BE2C (cell line): ENCODE measurements at places on chromosomes 4 and X.

DNA sequence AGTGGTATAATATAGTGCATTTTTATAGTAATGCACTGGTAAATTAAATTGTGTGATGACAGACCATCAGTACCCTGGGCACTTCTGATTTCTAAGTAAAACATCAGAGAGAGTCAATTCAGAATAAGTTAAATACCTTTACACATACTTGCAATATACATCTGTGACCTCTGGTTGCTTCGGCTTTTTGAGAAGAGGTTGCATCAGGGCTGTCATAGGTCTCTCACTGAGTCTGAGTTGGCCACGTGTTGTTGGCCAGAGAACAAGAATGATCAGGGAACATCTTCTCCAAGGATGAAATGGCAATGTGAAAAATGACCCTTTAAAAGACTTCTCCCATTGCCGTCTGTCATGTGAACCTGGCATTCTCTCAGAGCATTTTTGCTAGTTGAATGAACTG is 36.9 kb upstream of the PUDP start:
- DNase-seq, result no peak

DNA sequence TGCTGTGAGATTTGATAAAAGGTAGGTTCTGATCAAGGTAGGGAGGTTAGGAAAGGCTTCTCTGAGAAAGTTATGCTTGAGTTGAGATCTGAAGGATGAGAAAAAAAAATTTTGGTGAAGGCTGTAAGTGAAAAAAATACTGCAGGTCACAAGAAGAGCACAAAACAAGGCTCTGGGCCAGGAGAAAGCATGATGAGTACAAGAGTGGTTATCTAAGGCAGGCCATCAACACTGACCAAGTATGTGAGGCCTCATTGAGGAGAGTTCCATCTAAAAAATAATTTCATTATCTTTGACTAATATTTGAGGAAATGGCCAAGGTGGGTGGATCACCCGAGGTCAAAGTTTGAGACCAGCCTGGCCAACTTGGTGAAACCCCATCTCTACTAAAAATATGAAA is 71.6 kb upstream of the SLC4A4 start:
- DNase-seq, result no peak

DNA sequence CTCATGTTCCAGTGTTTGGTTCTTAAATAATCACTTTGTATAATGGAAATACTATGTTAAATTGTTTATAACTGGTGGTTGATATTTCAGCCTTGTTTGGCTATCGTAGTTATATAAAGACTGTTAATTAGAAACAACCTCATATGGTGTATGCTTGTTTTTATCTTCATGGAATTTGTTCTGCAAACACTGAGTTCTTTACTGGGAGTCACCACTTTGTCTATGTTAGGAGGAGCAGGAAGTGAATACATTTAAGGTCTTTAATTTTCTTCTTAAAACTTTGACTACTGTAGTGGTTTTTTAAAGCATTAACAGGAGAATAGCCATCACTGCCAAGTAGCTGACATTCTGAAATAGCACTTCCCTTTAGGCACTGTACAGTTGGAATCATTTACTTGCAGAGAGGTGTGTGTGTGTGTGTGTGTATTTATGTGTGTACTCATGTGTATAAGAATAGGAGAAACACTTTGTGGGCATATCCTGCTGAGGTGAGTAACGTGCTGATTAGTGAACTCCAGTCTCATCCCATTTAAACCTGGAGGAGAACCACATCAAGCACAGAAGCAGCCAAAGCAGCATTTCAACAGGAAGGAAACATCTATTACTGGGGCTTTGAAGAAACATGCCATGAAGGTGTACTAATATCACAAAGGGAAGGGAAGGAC is 37.8 kb downstream of the TET2 start:
- no peak for DNase-seq

DNA sequence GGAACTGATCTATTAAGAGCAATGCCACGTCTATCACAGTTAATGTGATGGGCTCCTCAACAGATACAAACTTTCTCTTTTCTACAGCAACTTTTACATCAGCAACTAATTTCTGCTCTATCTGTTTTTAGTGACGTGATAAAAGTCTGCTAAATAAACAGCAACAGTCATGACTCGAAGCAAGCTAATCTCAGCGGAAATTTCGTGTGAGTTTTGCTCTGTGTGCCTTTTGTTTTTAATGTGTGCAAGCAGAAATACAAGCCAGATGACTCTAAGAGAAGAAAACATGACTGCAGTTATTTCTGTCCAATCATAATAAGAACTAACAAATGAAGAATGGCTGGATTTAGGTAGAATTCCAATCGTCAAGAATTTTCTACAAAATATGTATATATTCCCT is 214.3 kb downstream of the LDB2 start:
- no peak for DNase-seq

DNA sequence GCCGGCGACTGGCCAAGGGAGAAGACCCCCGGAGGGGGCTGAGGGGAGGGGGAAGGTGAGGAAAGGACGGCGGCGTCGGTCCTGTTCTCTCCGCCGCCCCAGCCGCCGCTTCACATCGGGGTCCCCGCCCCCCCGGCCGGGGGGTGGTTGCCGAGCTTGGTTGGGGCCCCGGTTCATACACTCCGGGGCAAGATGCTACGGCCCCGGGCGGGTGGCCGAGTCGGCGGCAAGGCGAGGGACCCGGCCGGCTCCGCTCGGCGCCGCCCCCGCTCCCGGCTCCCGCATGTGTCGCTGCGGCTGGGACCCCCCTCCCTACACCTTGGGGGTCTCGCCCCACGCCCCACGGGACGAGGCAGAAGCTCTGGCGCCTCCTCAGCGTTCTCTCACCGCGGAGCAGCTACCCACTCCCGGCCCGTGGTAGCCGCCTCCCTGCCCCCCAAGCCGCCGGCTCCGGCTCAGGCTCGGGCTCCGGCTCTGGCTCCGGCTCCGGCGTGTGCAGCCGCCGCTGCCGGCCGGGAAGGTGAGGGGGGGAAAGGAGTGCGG is 461 bp downstream of the FBXW7 start:
- DNase-seq, result no peak

DNA sequence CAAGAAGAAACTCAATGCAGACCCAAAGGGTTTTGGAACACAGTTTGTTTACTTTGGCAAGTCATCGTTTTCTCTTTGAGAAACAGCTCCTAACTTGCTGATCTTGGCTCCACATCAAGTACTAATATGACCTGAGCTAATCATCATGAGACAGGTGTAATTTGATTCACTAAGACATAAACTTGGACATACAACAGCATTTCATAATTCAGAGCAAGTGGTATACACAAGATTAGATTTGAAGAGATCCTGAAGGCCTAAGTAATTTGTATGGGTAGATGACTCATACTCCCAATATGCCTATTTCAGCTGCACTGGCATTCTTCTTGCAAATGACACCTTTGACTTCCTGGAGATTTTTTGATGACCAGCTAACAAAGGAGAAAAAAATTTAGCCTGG is 1521.7 kb downstream of the RPA4 start:
- DNase-seq, result no peak

DNA sequence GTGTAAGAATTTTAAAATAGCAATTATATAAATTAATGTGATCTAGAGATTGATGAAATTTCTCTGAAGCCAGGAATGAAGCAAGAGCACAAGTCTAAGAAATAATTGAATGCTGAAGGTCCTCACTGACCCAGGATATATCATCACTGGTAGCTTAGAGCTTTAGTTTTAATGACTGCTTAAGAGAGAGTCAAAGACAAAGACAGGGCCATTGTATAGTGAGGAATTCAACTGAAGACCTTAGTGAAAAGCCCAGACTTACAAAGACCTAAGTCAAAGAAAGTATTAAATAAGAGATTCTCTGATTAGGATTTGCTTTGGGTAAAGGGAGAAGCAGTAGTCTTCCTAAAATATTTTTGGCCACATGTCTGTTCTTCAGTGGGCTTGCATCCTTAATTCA is 26.0 kb upstream of the IL15 start:
- DNase-seq, result no peak

- DNase-seq, result no peak
Observed at GRCh38 chr4:87839592-87839946, 6.8 kb downstream of the MEPE start.

GRCh38 chr4:184096561-184097240 is 121.0 kb downstream of the ENPP6 start:
- no peak for DNase-seq

DNA sequence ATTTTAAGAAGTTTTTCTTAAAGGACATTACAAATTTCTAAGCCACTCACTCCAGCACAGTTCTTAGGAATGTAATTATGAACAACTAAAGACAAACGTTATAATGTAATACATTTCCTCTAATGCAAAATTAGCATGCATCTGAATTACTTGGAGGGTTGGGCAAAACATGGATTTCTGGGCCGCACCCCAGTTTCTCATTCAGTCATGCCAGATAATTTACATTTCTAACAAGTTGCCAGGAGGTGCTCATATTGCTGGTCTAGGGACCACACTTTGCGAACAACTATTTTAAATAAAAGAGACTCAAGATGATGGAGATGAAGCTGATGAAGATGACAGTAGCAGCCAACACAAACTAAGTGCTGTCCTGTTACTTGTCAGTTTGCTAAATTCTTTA is 684.7 kb upstream of the ATOH1 start:
- DNase-seq, result no peak

GRCh38 chr4:3480528-3481112 is 17.5 kb downstream of the DOK7 start:
- DNase-seq, result peak; percentile 87

DNA sequence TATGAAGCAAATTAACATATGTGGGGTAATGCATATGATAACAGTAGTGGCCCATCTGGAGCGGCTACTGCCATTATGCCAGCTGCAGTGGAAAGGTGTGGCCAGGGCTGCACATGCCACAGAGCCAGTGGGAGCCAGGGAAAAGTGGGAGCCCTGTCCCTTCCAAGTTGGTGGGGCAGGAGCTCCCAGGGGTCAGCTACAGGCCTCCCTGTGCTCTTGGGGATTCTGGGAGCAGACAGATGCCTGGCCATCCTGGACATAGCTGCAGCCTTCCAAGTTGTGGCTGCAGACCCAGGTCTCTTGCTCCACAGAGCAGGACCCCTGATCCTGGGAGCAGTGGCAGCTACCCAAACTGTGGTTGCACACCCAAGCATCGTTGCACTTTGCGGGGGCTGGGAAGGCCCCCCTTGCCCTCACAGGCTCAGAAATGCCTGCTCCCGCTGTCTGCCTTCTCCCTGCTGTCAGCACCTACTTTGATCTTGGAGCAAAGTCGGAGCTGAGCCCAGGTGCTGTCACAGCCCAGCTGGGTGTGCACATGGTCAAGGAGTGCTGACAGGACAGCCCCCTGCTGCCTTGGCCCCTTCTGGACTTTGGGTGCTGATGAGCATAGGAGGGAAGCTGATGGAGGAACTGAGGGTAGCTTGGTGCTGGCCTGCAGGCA is 67.8 kb downstream of the NAA11 start:
- no peak for DNase-seq

DNA sequence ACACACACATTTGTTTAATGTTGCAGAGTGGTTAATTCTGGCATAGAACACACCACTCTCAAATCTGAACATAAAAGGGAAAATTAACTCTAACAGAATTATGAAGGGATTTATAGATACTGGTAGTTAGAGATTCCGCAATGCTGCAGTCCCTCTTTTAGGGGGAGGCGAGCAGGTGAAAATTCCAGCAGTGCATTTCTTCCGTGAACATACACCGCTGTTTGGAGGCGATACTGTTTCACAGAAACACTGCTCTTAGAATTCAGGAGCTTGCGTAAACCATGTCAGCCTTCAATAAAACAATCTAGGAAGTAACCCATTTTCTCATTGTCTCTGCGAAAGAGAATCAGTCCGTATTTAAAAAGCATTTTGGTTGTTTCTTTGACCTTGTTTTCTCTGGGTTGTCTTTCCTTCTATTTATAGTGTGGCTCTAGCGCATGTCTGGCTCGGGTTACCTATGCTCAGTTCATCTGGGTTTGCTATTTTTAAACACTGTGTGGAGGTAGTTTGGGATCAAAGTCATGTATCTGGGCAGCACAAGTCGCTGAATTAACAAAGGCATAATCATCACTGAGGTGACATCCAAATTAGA is 90.4 kb downstream of the GPAT3 start:
- no peak for DNase-seq

- peak; percentile 30 for DNase-seq
Observed at GRCh38 chr4:158327525-158327924, 117.2 kb downstream of the TMEM144 start.

GRCh38 chrX:107482046-107482445 is 32.6 kb downstream of the FRMPD3 start:
- DNase-seq, result no peak

DNA sequence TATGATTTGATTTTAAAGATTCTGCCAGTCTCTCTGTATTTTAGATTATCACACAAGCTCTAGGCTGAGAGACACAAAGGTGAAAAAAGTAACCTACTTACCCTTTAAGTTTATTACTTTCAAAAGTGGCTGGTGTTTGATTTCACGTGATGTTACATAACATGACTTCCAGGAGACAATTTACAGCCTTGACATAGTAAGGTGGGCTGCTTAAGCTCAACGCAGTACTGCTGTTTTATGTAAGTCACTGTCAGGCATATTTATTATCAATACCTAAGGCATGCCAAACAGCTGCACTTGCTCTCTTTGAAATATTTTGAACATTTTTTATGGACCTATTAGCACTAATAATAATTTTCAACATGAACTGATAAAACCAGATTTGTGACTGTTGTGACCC is 451.5 kb upstream of the FAM241A start:
- no peak for DNase-seq

DNA sequence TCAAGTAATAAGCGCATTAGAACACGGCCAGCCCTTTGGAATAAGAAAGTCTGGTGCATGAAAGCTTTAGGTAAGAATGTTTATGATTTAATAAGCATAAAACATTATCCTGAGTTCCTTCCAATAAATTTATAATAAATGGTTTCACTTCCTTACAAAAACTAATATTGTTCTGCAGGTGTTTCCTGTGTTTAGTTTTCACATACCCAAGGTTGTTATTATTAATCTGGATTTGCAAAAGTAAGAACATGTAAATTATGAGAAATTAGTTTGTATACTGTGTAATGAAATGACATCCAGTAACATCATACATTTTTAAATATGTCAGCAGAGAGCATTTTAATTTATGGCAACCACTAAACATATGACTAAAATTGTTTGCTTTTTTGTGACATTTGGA is 72.1 kb downstream of the BANK1 start:
- no peak for DNase-seq

DNA sequence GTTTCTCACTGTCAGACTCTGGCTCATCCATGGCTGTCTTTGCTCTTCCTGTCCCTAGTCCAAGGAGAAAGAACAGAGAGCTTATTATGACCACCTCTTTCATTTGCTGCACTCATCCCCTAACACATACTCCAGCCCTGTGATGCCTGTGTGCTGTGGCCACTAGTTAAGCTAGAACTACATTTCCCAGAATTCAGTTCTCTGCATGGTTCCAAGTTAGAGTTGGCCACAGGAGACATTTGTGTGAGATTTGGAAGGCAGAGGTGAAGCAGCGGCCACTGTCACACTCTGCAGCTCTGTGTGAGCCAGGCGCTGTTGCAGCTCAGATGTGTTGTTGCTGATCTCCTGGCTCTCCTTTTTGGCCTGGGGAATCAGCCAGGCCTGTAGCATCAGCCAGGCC is 188.2 kb upstream of the ATP6AP2 start:
- no peak for DNase-seq

GRCh38 chr4:4422856-4423499 is 36.1 kb downstream of the NSG1 start:
- no peak for DNase-seq
